ENCODE measurements at places on chromosomes 4 and X.

GRCh38 chrX:15492469-15492868, 664 bp downstream of the PIR start:
- no peak for DNase-seq

GRCh38 chrX:154539077-154539476, 7.6 kb downstream of the G6PD start:
- no peak for DNase-seq

DNA sequence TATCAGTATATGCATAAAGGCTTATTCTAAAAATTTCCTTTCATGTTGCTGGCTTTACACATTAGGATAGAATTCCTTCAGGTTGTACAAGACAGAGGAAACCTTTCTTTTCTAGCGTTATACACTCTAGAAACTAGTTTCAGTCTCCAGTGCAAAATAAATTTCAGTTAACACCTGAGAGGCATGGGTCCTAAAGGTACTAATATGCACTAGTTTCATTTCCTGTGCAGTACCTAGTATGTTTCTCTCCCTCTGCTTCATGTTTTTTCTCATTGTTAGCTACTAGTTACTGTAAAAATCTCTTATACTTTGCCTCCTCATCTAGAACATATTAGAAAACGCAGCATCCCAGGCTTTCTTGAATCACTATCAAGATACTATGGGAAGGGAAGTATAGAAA, 54.0 kb downstream of the SNX25 start:
- DNase-seq = no peak

GRCh38 chr4:166972071-166972470, 262.2 kb downstream of the SPOCK3 start:
- no peak for DNase-seq

- no peak for DNase-seq
Observed at GRCh38 chr4:73919691-73920090, 50.5 kb downstream of the CXCL1 start.

DNA sequence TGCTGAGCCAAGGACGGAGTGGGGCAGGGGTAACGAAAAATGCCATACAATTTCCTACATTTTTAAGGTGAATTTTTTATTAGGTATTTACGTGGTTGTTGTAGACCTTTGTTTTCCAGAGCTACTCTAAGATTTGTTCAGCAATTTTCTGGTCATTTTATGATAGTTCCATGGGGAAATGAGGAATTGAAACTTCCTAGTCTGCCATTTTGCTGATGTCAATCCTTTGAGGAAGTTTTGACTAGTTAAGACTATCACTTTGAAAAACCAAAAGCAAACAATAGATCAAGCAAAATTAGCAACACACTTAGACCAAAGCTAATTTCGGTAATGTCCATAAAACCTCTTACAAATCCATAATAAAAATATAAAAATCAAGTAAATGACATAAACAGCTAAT, 7.0 kb upstream of the TLR3 start:
- DNase-seq = no peak

GRCh38 chr4:128477540-128477939, 189.9 kb upstream of the PGRMC2 start:
- DNase-seq = no peak

DNA sequence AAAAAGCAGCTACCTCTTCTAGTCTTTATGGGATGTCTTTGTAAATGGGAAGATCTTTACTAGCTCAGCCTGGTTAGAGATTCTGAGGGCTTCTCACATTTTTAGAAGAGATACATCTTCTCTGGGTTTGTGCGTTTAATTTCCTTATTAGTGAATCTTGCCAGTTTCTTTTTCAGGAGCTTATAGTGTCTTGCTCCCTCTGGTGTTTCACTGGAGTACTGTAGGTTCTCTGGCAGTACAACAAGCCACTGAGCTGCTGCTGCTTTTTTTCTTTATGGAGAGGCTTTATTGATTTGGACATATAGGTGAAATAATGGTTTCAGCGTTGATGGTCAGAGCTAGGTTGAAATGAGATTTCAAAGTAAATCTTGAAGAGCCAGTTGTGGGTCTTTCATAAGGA, 82.9 kb downstream of the LAS1L start:
- DNase-seq = no peak

DNA sequence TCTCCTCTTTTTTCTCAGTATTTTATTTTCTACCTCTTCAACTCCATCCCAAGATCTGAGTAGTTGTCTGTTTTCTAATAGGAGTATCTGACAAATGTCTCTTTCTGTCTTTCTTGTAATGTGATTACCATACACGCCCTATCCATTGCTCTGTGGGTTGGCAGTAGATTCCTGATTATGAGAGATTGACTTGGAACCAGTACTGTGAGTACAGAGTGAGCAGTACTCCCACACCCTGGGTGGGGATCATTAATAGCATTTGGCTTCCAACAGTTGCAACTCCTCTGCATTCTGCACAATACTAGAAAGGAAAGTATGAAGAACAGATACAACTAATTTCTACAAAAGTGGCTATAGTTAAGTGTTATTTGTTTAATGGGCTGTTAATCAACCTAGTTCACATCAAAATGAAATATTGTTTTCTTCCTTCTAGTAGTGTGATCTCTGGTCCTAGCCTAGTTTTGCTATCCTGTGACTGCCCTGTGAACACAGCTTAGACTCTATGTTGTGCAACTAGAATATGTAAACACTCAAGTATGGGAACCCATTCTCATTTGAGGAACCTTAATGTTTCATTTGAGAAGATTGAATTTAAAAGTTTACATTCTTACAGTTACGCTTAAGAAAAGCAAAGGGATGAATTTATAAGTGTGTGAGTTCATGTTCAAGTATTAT, 112.9 kb downstream of the PTPN13 start:
- DNase-seq = peak; percentile 7

DNA sequence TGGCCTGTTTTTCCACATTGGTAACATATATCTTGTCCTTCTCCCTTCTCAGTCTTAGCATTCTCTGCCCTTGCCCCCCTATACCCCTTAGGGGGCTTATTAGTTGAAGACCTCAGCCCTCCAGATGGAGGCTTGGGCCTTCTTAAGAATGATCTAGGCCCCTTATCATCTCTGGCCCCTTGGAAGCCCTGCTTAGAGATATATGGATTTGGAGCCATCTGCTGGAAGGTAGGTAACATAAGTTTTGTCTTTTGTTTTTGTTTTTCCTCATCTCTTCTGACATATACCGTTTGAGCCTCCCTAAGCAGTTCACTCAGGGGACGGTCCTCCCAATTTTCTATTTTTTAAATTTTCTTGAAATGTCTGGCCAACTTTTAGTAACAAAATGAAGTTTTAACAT, 48.3 kb upstream of the NAP1L2 start:
- peak; percentile 2 for DNase-seq

- no peak for DNase-seq
Observed at GRCh38 chr4:42747971-42748370, 91.1 kb upstream of the ATP8A1 start.

DNA sequence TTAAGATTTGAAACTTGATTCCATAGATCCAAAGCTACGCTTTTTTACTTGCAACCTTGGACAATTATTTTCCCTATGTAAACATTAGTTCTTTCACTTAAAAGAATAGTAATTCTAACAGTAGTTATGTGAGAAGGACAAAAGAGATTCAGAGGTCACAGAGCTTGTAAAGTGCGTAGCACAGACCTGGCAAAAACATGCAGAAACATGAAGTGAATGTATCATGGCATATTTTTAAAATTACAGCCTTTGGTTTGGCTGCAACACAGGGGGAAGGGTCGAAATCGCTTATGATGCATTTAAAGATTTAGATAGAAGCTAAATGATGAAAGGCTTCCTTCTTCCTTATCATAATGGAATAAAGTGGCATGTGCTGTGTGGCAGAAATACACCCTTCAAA, 1068.8 kb downstream of the ARAP2 start:
- no peak for DNase-seq

GRCh38 chr4:15375667-15376066, 52.2 kb upstream of the C1QTNF7 start:
- DNase-seq = no peak

GRCh38 chrX:9354918-9355317, 109.9 kb upstream of the TBL1X start:
- DNase-seq = no peak

DNA sequence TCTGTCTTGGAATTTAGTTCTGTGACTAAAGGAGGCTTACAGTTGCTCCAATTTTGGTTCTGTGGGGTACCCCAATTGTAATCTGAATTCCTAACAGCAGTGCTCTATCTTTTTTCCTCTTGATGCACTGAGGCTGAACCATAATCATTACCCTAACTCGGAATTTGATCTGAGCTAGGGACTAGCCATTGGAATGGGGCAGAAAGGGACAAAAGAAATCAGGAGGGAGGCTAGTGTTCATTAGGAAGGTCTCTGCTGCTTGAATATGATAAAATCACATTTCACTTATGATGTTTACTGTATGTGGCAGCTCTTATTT, 2.7 kb downstream of the KLF3 start:
- no peak for DNase-seq

DNA sequence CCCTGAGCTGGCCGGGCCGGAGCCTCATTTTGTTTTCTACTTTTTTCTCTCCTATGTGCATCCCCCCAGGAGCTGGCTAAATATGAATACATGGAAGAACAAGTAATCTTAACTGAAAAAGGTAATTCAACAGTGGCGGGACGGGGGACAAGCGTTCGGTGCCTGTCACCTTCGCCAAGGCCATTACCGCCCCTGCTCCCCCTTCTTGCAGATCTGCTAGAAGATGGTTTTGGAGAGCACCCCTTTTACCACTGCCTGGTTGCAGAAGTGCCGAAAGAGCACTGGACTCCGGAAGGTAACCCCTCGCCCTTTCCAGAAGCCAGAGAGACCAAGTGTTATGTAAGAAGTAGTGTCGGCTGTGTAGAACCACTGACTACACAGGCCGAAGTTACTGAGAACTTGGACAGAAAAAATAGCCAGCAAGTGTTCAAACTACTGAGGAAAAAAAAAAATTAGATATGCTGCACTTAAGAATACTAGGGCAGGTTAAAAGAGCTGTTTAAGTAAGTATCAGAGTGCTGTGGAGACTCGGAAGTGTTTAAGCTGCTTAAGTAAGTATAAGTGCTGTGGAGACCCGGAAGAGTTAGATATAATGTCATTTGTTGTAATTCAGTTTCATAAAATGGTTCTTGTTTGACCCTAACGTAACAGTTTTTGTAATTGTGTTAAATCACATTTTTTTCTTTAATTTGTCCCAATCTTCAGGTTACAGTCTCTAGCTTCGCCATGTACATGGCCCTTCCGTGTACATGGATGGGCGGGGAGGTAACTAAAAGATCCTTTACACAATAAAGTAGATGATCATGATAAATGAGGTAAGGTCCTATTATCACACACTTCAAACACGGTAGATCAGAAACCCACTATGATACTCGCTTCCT, 856 bp downstream of the SAT1 start:
- DNase-seq = no peak

GRCh38 chr4:53900271-53900649, 164.1 kb downstream of the CHIC2 start:
- DNase-seq = no peak

DNA sequence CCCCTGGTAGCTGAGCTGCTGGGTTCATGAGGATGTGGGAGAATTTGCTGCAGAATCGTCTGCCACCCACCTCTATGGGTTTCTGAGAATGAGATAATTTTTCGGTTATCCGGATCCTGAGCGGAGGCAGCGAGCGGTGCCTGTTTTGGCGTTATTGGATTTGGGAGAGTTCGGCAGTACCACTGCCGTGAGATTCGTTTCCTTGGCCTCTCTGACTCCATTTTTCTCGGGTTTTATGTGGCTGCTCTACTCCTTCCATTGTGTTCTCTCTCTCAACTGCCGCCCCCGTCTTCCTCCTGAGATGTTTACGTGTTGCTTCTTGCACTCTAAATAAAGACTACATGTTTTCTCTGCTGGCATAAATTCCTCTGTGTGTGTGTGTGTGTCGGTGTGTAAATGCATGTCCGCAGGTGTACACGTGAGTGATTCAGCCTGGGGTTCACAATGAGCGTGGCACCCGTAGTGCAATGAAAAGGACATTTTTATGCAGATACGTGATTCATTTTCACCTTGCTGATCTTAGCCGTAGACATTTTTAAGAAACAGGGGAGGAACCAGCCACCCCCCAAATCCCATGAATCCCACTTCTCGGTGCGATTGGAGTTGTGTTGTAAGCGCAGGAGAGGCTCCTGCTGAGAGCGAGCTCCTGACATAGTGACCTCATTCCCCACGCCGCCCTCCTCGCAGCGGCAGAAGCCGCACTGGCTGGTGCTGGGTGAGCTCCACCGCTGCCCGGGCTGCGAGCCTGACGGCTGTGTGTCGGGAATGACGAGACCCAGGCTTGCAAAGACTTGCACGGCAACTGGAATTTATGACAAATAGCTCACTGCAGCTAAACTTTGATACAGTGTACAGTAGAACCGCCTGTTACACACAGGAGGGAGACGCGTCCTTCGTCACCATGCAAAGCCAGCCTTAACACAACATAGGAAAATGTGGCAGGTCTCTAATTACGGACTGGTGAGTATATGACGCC, 82.2 kb downstream of the STOX2 start:
- peak; percentile 69 for DNase-seq

- DNase-seq = no peak
Observed at GRCh38 chrX:131923614-131924250, 99.4 kb upstream of the STK26 start.

- DNase-seq = peak; percentile 62
Observed at GRCh38 chrX:136168929-136169735, 21.8 kb downstream of the FHL1 start.

GRCh38 chr4:8016527-8016926, 76.9 kb upstream of the AFAP1 start:
- no peak for DNase-seq

- DNase-seq = no peak
Observed at GRCh38 chr4:33425936-33426335, 2705.8 kb downstream of the PCDH7 start.

DNA sequence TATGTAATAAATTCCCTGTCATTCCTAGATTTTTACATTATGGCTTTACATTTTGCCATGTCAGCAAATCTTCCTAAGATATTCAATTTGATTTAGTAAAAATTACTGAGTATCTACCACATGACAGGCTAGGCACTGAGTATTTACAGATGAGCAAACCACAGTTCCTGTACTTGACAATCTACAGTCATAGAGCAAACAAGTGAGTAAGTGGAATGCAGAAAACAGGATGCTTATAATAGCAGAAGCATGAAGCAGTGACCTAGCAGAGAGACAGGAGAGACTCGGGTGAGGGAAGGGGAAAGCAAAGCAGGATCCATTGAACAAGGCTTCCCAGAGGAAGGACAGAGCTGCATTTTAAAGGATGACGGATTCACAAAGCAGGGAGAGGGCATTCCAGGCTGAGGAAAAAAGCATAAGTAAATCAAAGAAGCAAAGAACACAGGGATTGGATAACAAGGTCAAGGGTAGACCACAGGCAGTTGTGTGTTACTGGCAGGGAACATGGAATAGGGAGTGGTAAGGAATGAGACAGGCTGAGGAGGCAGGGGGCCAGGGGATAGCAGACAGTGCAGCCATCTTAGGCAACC, 124.7 kb upstream of the C1QTNF7 start:
- DNase-seq = no peak

DNA sequence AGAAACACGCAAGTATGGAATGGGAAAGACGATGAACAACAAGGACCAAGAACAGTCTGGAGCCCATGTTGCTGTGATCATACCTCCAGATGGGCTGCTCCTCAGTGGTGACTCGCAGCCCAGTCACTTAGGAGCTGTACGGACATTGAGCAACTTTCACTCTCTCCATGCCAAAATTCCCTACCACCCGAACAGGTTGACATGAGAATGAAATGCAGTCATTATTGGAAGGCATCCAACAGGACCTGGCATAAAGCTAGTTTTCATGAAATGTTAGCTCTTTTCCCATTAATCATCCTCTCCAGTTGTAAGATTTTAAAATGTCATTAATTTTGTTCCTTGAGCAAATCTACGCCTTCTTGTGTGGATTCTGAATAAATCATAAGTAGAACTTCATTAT, 82.7 kb upstream of the GPM6B start:
- no peak for DNase-seq

All from hippocampal formation (tissue), 2 donors.